Umbilical cord (tissue), 2 donors: ENCODE measurements at places on chromosomes 3 and 15. TPM values are rescaled to one million over a fixed set of nuclear protein-coding genes. Genes with fewer than 3 reads are reported as not detected.

GRCh38 chr3:18098960-18099587 is 326.1 kb downstream of the SATB1 start:
- DNase-seq: peak; percentile 4

The CACNA2D2 gene
- 0.24 TPM for total RNA-seq

DNA sequence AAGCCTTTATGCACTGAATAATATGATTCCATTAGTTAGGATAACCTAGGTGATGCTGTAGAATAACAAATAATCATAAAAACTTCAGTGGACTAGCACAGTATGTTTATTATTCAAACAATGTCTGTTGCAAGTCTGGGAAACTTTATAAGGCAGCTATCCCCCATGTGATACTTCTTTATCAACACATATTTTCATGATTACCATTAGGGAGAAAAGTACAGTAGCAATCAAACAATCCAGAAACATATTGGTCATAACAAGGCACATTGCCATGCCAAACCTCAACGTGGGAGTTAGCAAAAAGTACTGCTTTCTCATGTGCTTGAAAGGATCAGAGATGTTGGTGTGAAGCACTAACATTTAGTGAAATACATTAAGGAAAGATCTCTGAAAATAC is 35.5 kb downstream of the EOMES start:
- DNase-seq: no peak

- DNase-seq: no peak
Observed at GRCh38 chr15:72724028-72724427, 38.0 kb downstream of the BBS4 start.

GRCh38 chr15:67849538-67849937 is 9.7 kb upstream of the RNU6-1 start:
- no peak for DNase-seq

The SCG3 gene
- total RNA-seq: not detected

DNA sequence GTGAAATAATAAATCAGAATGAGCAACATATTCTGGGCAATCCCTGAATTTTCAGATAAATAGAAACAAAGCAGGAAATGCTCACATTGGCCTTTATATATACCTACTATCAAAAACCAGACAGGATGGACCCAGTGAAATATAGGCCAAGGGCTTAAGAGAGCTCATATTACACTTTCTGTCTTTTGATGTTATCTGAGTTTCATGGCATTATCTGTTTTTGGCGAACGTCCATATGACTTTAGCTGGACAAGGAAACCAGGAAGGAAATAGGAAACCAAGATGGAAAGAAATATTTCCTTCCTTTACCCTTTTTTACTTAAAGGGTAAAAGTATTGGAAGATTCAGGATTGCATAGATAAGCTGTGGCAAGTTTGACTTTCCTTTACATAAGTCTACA is 274.8 kb downstream of the THSD4 start:
- DNase-seq: no peak

DNA sequence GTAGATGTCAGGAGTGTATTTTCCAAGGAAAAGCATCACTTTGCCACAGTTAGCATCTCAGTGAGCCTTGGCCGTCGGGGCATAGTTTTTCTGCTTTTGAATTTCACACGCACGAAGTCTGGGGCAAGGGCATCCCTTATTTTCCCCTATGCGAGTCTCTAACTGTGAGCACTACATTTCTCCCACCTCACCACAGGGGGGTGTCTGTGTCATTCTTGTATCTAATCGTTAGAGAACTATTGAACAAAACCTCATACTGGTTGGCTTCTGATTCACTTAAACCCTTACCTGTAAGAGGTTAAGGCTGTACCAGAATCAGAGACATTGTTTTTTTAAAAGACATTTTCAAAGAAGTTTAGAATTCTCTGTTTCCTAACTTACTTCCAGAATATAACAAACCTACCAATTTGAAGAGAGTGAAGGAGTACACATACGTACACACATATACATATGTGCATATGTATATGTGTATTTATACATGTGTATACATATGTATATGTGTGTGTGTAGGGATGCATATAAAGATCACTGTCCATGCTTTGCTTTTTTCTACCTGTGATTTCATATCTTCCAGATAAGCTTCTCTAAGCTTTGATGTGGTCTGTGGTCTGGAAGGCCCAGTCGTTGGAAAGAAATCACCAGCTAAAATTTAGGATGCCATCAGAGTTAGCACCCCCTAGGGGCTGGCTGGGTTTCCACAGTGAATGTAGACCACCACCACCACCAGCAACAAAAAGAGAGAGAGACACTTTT is 49.4 kb downstream of the MYZAP start:
- DNase-seq: peak; percentile 17
